ENCODE measurements at places on chromosomes 2 and 18.

GRCh38 chr18:62324181-62324828, 805 bp upstream of the TNFRSF11A start:
- peaks cover 34% of the 10 kb centered on the region for H3K27me3 ChIP-seq
- H3K36me3 ChIP-seq, result no peaks in the 10 kb centered on the region
- no peak for DNase-seq
- no peak overlapping the region for H3K27ac ChIP-seq

DNA sequence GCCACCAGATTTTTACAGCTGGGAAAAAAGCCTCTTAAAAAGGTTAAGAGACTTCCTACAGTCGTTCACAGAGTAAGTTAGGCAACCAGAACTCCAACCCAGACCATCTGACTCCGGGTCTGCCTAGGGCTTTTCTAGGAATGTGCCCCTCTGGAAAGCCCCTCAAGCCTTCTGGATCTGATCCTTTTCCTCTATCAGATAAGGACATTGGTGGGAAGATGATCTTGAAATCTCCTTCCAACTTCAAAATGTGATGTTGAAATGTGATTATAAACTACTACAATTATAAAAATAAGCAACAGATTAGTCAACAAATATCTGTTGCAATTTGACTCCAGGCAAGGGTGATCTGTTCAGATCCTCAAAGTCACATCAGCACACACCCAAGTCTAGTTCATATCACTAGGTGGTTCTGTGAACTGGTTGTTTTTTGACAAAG, 270.4 kb downstream of the ARHGAP15 start:
- no peaks in the 10 kb centered on the region for H3K4me1 ChIP-seq
- H3K36me3 ChIP-seq, result no peaks in the 10 kb centered on the region
- H3K4me3 ChIP-seq, result no peak overlapping the region
- H3K27me3 ChIP-seq, result no peaks in the 10 kb centered on the region
- H3K27ac ChIP-seq, result no peak overlapping the region

GRCh38 chr2:224885836-224886547, 156.3 kb downstream of the DOCK10 start:
- H3K27ac ChIP-seq, result no peak overlapping the region
- no peak overlapping the region for H3K4me3 ChIP-seq
- H3K36me3 ChIP-seq, result no peaks in the 10 kb centered on the region
- DNase-seq, result no peak

DNA sequence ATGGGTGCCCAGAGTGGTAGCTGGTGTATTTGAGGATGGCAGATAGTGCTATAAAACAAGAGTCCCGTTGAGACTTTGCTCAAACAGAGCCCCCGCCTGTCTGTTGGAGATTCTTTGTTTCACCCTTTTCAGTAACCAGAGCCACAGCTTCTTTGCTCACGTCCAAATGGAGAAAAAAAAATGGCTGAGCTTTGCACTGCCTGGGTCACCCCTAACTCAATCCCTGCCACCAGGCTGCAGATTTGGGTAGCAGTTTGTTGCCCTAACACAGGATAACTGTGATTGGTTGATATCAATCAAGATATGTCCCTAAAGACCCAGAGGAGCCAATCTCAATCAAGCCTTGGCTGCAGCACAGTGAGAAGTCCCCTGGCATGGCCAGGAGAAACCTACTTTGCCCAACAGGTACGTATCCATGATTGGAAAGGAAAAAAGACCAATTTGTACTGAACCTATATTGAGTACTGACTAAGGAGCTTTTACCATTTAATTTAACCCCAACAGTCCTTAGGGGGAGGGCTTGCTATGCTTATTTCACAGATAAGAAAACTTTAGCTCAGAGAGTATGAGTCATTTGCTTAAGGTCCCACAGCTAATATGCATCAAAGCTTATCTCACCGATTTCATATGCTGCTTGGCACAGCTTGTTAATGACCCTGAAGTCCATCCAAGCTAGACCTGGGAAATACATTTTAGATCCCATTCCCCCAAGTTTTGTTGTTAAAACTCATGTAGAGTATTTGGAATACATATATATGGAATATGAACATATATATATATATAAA, 72.0 kb upstream of the SH3BP4 start:
- H3K4me1 ChIP-seq, result no peaks in the 10 kb centered on the region
- DNase-seq, result no peak
- H3K27me3 ChIP-seq, result no peaks in the 10 kb centered on the region
- H3K27ac ChIP-seq, result no peak overlapping the region

- H3K27ac ChIP-seq, result no peak overlapping the region
- no peaks in the 10 kb centered on the region for H3K27me3 ChIP-seq
- no peaks in the 10 kb centered on the region for H3K36me3 ChIP-seq
- H3K4me1 ChIP-seq, result peaks cover 7% of the 10 kb centered on the region
Observed at GRCh38 chr2:84474176-84474575, 15.1 kb upstream of the SUCLG1 start.

DNA sequence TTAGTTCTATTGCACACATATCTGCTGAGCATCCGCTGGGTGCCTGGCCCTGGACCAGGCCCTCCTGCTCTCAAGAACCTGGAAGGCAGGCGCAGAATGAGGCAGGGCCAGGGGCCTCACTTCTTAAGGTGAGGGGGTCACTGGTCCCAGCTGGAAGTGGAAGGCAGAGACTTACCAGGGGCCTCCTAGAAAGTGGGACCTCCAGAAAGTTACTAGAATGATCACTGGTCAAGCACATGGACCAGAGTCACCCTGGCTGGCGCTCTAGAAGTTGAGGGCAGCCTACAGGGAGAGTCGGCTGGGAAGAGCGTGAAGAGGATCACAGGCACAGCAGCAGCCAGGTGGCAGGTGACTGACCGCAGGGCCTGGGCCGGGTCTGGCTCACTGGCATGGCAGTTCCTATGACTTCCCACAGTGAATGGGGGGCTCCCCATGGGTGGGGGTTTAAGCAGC, 26.1 kb upstream of the MAL start:
- peaks cover 10% of the 10 kb centered on the region for H3K27me3 ChIP-seq
- H3K36me3 ChIP-seq, result no peaks in the 10 kb centered on the region
- peak; percentile 35 for DNase-seq
- peaks cover 4% of the 10 kb centered on the region for H3K4me1 ChIP-seq

GRCh38 chr2:18413676-18414396, 146.6 kb downstream of the RDH14 start:
- no peak overlapping the region for H3K27ac ChIP-seq
- no peaks in the 10 kb centered on the region for H3K4me1 ChIP-seq
- DNase-seq, result no peak
- no peaks in the 10 kb centered on the region for H3K27me3 ChIP-seq
